ENCODE measurements at places on chromosomes 6 and 20.

DNA sequence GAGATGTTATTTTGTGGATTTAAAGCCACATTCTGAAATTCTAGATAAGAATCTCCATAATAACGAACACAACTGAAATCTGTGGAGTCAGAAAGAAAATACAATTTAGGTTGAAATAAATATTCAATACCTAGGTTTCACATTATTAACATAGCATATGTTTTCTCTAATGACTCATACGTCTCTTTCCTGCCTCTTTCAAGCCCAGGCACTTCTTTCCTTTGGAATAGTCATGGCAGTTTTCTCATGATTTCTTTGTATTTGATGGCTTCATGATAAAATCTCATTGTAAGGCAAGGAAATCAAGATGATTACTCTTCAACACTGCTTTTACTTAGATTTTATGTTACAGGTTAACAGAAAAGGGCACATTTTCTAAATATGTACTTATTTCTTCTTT, 803.7 kb downstream of the PHF3 start:
- DNase-seq = no peak

GRCh38 chr6:26156850-26157250, 69.6 kb downstream of the HFE start:
- DNase-seq = no peak

GRCh38 chr6:100258752-100259151, 206.0 kb downstream of the SIM1 start:
- no peak for DNase-seq

- no peak for DNase-seq
Observed at GRCh38 chr6:80528115-80528514, 421.6 kb downstream of the BCKDHB start.

DNA sequence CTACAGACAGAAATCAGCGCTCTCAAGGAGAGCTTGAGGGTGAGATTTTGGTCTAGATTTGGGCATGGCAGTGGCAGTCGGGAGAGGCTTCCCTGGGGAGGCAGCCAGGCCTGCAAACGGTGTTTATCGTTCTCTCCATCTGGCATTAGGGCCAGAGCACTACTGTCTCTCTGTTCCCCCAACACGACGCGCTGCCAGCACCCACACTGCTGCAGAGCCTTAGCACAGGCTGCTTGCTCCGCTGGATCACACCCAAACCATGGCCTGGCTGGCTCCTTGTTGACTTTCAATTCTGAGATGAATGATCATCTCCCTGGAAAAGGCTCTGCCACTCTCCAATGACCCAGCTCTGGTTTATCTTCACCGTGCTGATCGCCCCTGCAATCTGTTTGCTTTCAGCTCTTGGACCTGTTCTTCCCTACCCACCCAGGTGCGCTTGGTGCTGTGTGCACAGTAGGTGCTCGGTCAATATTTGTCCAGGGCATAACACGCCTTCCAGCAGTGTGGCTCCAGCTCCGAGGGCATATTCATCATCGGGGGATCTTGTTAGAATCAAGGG, 106.1 kb downstream of the TFAP2C start:
- no peak for DNase-seq

GRCh38 chr20:50369225-50370035, 140.8 kb upstream of the PTPN1 start:
- DNase-seq = no peak

GRCh38 chr20:57874141-57874540, 164.3 kb upstream of the PMEPA1 start:
- no peak for DNase-seq

DNA sequence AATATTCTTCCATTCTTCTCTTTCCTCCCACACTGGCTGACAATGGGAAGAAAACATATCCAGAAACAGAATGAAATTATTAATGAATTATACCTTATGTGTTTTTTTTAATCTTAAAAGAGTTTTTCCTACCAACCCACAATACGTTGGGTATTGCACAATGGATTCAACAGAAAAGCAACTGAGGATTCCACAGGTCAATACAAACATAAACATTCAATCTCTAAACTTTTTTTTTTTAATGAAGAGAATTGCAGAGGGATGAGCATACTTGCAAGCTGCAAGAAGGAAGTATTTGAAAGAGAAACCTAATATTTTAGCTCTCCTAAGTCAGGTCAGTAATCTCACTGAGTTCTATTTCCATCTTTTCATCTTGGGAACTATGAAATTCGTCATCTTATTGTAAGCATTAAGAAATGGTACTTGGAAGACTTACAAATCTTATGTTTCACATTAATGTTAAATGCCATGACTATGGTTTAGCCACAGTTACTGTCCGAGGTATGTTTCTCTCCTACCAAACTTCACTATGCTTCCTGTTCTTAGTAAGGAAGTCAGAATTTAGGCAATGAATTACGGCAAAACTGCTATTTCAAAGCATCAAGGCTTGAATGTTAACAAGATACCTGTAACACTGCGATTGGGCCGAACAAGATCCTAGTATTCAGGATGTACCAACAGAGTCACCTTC, 100.8 kb downstream of the HIVEP2 start:
- DNase-seq = no peak

DNA sequence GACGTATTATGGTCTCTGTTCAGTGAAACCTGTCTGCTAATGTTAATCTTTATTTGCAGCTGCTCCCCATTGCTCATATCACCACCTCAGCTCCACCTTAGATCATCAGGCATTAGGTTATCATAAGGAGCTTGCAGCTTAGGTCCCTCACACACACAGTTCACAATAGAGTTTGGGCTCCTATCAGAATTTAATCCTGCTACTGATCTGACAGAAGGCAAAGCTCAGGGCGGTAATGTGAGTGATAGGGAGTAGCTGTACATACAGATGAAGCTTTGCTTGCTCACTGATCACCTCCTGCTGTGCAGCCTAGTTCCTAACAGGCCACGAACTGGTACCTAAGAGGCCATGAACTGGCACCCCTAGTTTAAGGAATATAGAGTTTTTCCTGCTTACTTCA, 989.7 kb downstream of the EYS start:
- DNase-seq = no peak

All from caudate nucleus (tissue), 63 donors.